ENCODE measurements at places on chromosomes 12 and 14.

GRCh38 chr12:131724534-131724933, 13.6 kb downstream of the SFSWAP start:
- no peak for DNase-seq

DNA sequence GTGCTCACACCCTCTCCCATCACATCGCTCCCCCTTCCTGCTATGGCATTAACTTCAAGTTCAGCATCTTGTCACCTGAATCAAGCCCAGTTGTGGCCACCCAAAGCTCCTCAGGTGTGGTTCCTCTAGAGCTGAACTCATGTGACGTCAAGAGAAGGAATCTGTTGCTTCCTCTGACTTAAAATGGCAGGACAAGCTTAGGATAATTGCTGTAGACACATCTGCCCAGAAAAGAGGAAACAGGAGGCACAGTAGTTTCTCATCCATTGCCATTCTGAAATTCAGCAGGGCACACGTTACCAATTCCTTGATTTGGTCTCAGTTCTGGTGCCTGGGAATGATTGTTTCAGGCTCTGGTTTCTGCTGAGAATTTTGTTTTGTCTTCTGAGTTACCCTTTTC, 52.1 kb downstream of the RCOR1 start:
- no peak for DNase-seq

DNA sequence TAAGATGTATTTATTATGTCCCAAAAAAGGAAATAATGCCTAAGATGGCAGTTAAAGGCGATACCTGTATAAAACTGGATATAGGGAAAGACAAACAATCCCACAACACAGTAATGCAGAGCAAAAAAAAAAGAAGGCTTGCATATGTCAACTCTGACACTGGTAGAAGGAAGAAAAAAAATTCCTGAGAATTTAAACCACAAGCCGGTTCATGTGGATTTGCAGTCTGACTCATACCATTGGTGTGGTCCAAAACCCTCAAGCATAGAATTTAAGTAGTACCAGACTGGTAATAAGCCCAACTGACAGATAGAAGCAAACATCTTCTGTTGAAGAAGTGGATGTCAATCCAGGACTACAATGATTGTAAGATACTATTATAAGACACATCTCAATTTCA, 7.2 kb downstream of the DNAI7 start:
- peak; percentile 88 for DNase-seq

- DNase-seq: peak; percentile 23
These were observed 10.4 kb downstream of the GTSF1 start for GRCh38 chr12:54463034-54463433.

- DNase-seq: no peak
These were observed 474 bp downstream of the TRPV4 start for GRCh38 chr12:109832541-109833306.

- DNase-seq: no peak
These were observed 398 bp upstream of the MSRB3 start for GRCh38 chr12:65277994-65278575.

- no peak for DNase-seq
These were observed 386.6 kb downstream of the SYT1 start for GRCh38 chr12:79250960-79251755.

- DNase-seq: no peak
These were observed 797 bp downstream of the ESPL1 start for GRCh38 chr12:53268630-53269562.
